ENCODE measurements at places on chromosomes 1 and 21.

DNA sequence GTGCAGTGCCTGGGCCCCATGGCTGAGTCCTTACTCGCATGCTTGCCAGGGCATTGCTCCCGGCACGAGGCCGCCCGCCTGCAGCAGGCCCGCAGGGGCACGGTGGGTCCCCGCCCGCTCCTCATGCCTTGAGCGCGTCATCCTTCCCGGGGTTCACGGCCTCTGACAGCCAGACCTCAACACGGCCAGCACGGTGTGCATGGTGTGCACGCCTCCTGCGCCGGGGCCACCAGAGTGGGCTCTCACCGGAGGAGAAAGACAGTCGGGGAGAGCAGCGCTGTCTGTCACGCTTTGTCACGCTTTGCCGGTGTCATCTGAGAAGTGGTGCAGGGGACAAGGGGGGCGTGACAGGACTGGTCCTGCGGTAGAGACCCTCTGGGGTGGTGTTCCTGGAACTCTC lies 11.9 kb upstream of the COL18A1 start:
- DNase-seq = no peak

GRCh38 chr1:152110860-152111514 lies 4.3 kb downstream of the TCHH start:
- DNase-seq = no peak

GRCh38 chr21:37459575-37459974 lies 93.0 kb downstream of the DYRK1A start:
- no peak for DNase-seq

GRCh38 chr1:243409284-243409683 lies 153.4 kb downstream of the SDCCAG8 start:
- no peak for DNase-seq

DNA sequence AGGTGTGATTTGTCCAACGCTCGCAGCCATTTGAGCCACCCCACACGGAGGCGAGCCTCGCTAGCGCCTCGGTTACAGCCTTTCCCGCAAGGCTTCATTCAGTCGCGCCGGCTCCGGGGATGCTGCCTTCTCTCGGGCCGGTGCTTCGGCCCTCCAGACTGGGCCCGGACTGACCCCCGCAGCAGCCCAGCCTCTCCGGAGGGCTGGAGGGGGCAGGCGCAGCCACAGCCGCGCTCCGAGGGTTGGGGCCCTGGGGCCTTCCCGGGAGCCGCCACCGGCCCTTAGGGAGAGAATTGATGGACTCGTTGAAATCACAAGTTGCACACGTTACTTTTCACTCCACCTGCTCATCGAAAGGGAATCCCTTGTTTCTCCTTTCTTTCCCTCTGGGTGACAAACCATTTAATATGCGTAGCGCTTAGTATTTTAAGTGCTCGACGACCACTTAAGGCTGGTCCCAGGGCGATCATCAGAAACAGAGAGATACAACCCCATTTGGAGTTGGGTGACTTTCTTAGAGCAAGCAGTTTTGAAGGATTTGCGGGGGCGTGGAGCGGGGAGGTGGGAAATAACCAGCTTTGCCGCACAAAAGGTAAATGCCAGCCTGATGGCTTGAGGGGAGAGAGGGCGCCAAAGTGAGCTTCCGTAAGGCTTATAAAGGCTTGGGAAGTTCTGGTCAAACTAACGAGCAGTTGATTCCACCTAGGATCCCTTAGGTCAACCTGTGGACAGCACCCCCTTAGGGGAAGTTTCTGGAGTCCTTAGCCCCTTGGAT lies 24.6 kb upstream of the ENAH start:
- DNase-seq = no peak

- DNase-seq = no peak
Observed at GRCh38 chr1:121587777-121588176, 403.0 kb downstream of the SRGAP2C start.

GRCh38 chr1:167156466-167156865 lies 62.6 kb downstream of the STYXL2 start:
- no peak for DNase-seq

- DNase-seq = no peak
Observed at GRCh38 chr1:3262681-3263286, 191.7 kb upstream of the ARHGEF16 start.

Data from stimulated activated CD4-positive, alpha-beta T cell treated with anti-CD3 and anti-CD28 coated beads, Interleukin-1b, Interleukin-23, amount 100 ng/mL, for 1 hour (primary cell).